ENCODE measurements at places on chromosomes 5 and 9. TPM values are rescaled to one million over a fixed set of nuclear protein-coding genes. Genes with fewer than 3 reads are reported as not detected.

GRCh38 chr5:124685404-124685930 is 61.0 kb downstream of the ZNF608 start:
- no peak overlapping the region for H3K4me3 ChIP-seq
- no peaks in the 10 kb centered on the region for H3K4me1 ChIP-seq
- H3K27ac ChIP-seq = no peak overlapping the region
- no peak for DNase-seq
- no peaks in the 10 kb centered on the region for H3K27me3 ChIP-seq
- no peaks in the 10 kb centered on the region for H3K36me3 ChIP-seq

ITGA1 gene
- 16.5 TPM for polyA plus RNA-seq

- no peak overlapping the region for H3K27ac ChIP-seq
- no peaks in the 10 kb centered on the region for H3K4me1 ChIP-seq
- DNase-seq = no peak
Observed at GRCh38 chr9:96139592-96140295, 162.2 kb downstream of the HSD17B3 start.

DNA sequence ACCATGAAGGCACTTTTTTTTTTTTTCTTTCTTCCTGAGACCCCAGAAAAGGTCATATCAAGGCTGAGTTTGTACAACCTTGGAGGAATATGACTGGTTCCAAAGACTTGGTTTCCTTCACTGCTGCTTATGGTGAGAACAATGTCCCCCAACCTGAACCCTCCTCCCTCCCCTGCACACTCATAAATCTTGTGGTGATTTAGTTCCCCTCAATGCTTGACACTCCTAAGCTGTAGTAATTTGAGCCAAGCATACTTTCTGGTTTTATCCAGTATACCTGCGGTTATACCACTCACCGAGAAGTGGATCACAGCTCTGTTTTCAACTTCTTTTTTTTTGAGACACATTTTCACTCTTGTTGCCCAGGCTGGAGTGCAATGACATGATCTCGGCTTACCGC is 149.9 kb upstream of the KLF4 start:
- no peaks in the 10 kb centered on the region for H3K36me3 ChIP-seq
- H3K27me3 ChIP-seq = peaks cover 3% of the 10 kb centered on the region
- no peak for DNase-seq
- no peaks in the 10 kb centered on the region for H3K4me1 ChIP-seq
- no peak overlapping the region for H3K4me3 ChIP-seq
- H3K27ac ChIP-seq = no peak overlapping the region

DNA sequence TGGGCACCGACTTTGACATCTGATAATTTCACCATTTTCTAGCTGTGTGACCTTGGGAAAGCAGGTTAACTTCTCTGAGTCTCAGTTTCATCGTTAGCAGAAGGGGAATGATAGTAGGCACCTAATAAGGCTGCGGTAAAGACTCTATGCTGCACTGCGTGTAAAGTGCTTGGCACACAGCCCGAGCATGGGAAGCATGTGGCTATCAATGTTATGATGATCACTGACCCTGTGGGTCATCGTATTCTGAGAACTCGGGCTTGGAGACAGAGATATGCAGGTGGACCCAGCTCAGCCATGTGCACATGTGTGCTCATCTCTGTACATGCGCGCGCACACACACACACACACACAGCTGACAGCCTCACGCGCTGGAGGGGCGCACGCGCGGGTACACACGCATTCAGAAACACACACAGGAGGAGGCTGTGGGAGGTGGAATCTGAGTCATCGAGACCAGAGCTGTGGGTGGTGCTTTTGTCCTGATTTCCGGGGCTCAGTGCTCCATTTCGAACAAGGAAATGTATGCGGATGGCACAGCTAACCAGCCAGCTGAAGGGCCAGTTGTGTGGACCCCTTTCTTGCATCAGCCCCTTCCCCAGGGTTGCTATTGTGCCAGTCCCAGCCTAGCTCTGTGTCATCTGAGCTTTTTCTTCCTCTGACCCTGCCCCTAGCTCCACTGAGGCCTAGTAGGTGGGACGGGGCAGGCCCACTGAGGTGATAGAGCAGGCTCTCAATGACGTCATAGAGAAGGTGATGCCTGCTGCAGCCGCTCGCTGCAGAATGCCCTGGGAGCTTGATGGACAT is 11.1 kb upstream of the ARAP3 start:
- no peak overlapping the region for H3K27ac ChIP-seq
- peaks cover 15% of the 10 kb centered on the region for H3K4me1 ChIP-seq
- no peak for DNase-seq
- H3K4me3 ChIP-seq = peak overlapping the region; percentile 3

DNA sequence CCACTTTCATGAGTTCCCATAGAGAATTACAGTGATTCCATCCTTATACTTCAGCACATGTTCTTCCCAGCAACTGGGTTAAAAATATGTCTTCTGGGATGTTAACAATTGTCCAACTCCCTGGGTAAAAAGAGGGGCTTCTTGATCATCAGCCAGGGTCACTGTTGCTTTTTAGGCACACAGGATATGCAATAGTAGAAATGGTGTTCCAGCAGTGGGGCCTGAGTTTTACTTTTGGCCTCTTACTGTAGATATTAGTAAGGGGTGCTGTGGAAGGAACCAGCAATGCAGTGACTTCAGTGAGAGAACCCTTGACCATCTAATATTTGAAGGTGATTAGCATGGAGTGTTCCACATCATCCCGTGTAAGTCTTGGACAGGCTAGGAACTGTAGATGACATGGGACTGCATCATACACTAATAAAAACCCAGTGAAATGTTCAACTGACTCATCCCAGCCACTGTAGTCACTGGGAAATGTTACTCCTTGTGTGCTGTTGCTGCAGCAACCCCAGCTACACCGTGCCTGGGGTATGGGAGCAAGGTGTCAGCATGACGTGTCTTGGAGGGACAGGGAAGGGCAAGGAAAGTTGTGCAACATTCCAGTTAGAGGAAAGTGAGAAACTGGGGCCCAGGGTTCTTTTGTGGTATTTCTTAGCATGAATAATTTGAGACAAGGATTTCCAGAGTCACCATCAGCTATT is 610.9 kb downstream of the RAB3C start:
- no peak overlapping the region for H3K4me3 ChIP-seq
- no peak for DNase-seq
- H3K27ac ChIP-seq = no peak overlapping the region
- no peaks in the 10 kb centered on the region for H3K27me3 ChIP-seq
- no peaks in the 10 kb centered on the region for H3K36me3 ChIP-seq

GRCh38 chr9:33165263-33166151 is 1.6 kb downstream of the B4GALT1 start:
- H3K4me1 ChIP-seq = peaks cover 60% of the 10 kb centered on the region
- no peak for DNase-seq
- peak overlapping the region; percentile 62 for H3K4me3 ChIP-seq
- H3K36me3 ChIP-seq = no peaks in the 10 kb centered on the region
- H3K27me3 ChIP-seq = no peaks in the 10 kb centered on the region

DNA sequence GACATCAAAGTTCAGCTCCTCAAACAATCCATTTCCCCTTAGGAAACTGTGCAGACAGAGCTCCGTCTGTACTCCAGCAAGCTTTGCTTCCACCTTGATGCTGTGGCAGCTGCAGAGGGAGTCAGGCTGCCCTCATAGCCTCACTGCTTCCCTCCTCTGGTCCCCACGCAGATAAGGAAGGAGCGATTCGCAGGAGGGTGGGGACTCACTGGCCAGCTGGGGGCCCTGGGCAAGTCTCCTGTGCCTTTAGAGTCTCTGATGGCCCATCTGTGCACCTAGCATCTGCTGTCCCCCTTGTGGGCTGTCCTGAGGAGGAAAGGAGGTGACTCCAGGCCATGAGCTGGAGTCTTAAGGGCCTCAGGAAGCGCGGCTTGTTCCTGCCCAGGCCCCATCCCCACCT is 121.5 kb downstream of the ENTREP1 start:
- no peak overlapping the region for H3K27ac ChIP-seq
- no peaks in the 10 kb centered on the region for H3K36me3 ChIP-seq
- H3K27me3 ChIP-seq = no peaks in the 10 kb centered on the region
- no peak overlapping the region for H3K4me3 ChIP-seq

CDHR2 gene
- not detected for polyA plus RNA-seq
